ENCODE measurements at places on chromosomes 3 and 15.
A peak's percentile ranks its signal among the peaks of the same experiment; 100 is the strongest.

GRCh38 chr3:161854232-161854771, 357.7 kb downstream of the OTOL1 start:
- DNase-seq = peak; percentile 21

DNA sequence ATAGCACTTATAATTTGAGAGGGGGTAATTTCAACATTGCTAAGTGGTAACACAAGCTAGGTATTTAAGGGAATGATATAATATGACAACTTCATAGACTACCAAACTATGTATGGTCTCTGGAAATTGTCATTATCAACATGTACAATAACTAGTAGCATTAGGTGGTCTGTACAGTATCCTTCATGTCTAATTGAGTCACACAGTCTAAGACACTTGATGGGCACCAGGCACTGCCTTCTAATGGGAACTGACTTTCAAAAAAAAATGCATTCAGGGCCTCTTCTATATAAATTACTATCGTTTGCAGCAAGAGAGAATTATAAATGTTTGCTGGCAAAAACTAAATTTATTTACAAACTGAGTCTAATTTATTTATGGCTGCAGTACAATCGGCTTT, 271.8 kb downstream of the MECOM start:
- DNase-seq = no peak

DNA sequence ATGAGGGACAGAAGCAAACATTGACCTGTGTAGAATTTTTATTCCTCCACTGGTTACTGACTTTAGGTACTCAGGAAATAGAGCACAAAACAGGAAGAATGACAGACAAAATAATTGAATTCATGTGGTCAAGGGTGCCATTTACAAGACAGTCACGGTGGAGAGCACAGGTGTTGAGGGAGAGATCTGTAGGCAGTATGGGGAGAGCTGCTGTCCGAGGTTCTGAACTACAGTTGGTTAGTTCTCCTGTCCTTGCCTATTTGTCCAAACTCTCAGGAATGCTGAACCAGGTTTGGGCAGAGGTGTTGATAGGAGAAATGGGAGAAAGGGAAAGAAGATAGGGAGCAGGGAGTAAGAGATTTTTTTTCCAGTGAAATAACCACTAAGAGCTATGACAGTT, 178.5 kb upstream of the ZBTB20 start:
- peak; percentile 25 for DNase-seq

DNA sequence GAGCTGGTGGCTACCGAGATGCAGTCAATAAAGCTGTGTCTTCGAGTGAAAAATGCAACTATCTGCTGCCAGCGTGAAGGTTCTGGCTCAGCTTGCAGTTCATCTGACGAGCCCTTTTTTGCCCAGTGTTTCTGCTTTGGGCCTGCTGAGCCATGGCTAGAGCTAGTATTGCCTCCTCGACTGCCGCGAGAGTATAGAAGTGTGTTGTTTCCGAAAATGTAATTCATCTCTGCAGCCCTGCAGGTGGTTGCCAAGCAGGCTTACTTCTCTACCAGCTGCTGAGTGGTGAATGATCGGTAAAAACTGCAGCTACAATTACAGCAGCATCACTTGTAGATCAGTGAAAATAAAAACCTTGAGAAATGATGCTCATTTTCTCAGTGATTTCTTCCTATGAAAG, 114.8 kb downstream of the DLG1 start:
- DNase-seq = no peak

DNA sequence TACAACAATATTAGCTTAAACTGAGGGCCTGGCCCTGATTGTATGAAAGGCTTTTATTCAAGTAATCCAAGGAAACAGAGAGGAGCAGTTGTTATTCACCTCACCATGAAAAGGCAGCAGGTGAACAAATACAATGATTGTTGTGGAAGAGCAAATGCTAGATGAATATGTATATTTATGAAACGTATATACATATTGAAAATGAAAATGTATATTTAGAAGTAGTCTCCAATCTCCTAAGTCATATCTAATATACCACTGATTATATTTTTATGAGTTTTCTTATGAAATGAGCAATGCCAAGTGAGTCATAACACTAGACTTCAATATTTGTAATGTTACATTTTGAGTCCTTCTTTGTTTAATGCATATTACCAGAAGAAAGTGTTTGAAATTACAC, 116.2 kb upstream of the KCNMB2 start:
- no peak for DNase-seq

DNA sequence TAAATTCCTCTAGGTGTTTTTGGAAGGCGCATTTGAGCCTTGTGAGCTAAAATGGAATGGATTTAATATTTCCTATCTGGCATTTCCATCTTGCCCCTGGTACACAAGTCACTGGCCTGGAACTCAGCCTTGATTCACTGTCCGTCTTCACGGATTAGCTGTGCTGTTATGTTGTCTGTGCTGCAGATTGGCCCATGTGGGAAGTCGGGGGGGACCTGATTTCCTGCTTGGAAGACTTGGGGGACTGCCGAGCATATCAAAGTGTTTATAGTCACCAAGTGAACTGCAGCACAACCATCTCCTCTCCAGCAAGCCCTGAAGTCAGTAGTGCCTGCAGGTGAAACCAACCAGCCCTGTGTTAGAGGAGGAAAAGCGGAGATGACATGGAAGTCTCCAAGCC, 12.2 kb downstream of the GHRL start:
- no peak for DNase-seq

DNA sequence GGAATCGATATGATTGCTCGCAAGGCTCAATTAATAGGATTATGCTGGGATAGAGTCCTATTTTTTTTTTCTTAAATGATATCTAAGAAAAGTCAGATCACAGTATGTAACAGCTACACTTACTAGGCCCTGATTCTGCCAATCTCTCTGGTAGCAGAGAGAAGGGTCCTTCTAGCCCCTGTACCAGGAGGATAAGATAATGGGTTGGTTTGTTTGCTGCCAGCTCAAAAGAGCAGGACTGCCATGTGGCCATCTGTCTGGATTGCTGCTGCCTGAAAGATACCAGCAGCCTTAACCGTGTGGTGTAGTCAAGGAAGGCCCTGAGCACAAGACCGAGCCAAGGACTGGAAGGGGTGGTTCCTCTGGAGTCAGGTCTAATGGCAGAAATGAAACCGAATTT, 236.4 kb downstream of the KLF13 start:
- DNase-seq = no peak

- no peak for DNase-seq
Measured at GRCh38 chr15:40830884-40831283, 2.4 kb upstream of the PPP1R14D start.

- DNase-seq = peak; percentile 43
Measured at GRCh38 chr3:9951962-9952805, at the start of gene PRRT3. Gene PRRT3 (minus strand): TSS chr3:9952408. CDS start chr3:9950115, 2,293 bp downstream.

- no peak for DNase-seq
Measured at GRCh38 chr3:13335059-13335458, 85.1 kb downstream of the NUP210 start.

GRCh38 chr3:15528854-15529537, 7.5 kb upstream of the COLQ start:
- no peak for DNase-seq

DNA sequence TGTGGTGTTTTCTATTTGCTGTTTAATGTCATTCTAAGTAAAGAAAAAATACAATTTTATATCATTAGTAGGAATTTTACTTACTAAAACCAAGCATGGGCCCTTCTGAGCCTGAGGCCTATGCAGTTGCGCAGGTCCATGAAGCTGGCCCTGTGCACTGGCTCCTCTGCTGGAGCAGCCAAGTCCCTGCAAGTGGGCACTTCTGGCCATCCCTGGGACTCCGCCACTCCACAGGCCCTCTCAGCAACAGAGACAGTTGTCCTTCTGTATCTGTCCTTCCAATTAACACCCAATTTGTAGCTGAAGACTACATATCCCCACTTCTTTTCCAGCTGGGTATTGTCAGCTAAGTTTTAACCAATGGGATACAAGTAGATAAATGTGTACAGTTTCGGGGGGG, 49.9 kb upstream of the RYK start:
- DNase-seq = no peak

DNA sequence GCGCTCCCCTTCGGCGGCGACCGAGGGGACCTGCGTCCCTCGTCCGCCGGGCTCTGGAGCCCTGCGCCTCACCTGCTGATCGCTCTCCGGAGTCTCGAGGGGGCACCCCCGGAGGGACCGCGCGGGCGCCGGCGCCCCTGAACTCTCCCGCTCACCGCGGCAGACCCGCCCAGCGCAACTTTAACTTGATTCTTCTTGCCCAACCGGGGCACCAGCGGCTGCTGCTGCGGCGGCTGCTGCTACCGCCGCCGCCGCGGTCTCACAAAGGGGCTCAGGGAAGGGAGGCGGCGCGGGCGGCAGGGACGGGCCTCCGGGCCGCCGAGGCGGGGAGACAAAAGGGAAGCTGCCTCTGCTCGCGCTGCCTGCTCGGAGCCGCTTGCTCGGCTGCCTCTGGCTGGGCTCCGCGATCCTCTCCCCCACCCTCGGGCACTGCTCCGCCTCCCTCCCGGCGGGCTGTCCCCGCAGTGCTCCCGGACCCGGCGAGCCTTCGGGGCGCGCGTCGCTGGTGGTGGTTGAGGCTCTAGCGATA, at the start of gene PPM1L:
Gene PPM1L (plus strand): TSS at position 456 of the 529 bp plus-strand sequence.
- DNase-seq = peak; percentile 74

- no peak for DNase-seq
Measured at GRCh38 chr15:67085818-67086636, 20.6 kb downstream of the SMAD3 start.

Measured in femur (tissue), 1 donor.